ENCODE measurements at places on chromosomes 4 and X.

- no peak for DNase-seq
Observed at GRCh38 chr4:82363896-82364487, 9.8 kb downstream of the HNRNPD start.

DNA sequence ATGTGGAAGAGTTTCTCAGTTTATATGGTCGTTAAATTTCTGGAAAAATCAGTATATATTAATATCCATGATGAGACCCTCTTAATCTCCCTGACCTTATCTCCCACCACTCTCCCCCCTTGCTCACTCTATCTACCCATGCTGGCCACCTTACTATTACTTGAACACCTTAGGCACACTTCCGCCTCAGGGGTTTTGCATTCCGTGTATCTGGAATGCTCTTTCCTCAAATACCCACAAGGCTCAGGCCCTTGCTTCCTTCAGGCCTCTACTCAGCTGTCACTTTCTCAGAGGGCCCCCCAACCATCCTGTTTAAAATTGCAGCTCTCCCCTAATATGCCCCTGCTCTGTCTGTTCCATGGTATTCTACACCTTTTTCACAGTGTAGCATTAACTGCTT lies 1.9 kb downstream of the KANTR start:
- DNase-seq: no peak

- DNase-seq: no peak
Observed at GRCh38 chrX:40249582-40249981, 151.8 kb upstream of the BCOR start.

DNA sequence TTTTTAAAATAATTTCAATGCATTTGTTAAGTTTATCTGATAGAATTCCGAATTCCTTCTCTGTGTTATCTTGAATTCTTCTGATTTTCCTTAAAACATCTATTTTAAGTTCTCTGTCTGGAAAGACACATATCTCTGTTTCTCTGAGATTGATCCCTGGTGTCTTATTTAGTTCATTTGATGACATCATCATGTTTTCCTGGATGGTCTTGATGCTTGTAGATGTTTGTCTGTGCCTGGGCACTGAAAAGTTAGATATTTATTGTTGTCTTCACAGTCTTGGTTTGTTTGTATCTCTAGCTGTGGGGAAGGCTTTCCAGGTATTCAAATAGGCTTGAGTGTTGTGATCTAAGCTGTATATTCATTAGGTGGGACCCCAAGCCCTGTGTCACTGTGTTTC lies 1028.8 kb downstream of the GLUD2 start:
- DNase-seq: no peak

GRCh38 chrX:99371976-99372595 lies 1038.0 kb downstream of the PCDH19 start:
- no peak for DNase-seq

DNA sequence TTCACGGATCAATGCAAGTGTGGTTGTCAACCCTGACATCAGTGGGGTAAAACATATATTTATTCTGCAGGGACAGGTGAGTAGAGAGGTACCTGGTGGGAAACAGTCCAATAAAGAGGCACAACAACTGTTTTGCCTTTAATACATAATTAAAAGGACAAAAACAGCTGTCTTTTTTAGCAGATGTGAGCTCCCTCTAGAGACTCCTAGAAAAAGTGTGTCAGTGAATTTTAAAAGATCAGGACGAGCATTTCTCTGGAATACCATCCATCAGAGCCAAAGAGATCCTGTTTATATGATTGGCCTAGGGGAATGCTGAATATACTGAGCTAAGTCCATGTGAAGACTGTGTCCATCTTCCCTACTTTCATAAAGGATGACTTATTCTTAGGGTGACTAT lies 58.3 kb downstream of the TMEM144 start:
- DNase-seq: no peak

DNA sequence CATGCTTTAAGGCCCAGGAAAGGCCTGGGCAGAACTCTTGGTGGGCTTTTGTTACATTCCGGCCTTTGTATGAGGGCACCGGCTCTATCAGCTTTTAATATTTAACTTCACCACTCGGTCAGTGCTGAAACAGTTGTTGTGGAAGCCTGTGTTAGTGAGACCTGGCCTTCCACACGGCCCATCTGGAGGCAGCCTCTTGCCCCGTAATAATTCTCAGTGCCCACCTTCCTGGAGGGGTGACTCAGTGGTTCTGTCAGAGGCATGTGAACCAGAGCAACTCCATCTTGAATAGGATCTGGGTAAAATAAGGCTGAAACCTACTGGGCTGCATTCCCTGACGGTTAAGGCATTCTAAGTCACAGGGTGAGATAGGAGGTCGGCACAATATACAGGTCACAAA lies 162.0 kb upstream of the STS start:
- no peak for DNase-seq

DNA sequence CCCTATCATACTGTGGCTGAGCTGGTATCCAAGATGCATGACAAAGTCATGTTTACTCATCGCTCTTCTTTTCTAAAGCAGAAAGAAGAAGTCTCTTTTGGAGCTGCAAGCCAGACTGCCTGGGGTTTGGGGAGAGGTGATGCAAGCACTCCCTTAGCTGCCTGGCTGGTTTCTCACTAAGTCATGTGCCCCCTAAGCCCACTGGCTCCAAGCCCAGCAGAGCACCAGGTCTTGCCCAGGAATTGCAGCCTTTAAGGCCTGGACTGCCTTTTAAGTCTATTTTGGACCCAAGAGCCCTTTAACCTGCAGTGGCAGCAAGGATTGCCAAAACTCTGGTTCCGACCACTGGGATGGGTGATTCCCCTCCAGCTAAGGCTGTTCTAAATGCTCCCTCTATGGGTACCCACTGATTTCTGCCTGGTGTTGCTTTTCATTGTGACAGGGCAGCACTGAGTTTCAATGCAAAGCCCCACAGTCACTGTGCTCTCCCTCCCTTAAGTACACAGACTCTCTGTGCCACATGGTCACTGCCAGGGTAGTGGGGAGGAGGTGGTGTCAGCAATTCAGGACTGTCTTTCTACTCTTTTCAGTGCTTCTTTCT lies 548.6 kb downstream of the TLL1 start:
- no peak for DNase-seq

DNA sequence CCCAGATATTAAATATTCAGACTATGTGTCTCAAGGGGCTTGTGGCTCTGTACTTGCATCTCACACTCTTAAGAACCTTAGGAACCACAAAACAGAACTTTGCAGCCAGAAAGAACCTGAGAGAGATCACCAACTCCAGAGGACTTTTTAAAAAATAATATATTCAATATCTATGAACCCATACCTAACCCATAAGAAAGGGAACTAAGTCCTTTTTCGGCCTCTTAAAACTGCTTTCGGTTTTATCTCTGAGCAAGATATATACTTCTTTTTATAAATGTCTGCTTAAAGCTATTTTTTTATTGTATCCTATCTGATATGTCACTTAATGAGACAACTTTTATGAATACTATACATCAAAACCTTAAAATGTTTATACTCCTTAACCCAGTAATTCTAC lies 10.9 kb downstream of the SMARCA1 start:
- no peak for DNase-seq

GRCh38 chr4:98625399-98625798 lies 33.0 kb downstream of the TSPAN5 start:
- no peak for DNase-seq

DNA sequence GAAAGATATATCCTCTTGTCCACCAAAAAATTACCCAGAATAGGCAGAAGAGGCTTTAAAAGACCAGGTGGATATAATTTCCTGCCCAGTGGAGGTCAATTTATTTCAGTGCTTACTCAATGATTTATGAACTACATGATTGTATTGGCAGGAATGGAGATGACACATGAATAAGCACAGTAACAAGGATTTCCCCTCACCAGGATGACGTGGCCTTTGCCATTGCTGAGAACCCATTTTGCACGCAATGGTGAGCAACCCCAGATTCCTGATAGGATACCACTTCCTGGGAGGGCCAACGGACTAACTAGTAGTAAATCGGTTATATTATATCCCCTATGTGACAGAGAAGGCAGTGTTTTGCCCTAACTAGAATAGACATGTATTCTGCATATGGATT lies 11.6 kb upstream of the TTC29 start:
- DNase-seq: peak; percentile 72

DNA sequence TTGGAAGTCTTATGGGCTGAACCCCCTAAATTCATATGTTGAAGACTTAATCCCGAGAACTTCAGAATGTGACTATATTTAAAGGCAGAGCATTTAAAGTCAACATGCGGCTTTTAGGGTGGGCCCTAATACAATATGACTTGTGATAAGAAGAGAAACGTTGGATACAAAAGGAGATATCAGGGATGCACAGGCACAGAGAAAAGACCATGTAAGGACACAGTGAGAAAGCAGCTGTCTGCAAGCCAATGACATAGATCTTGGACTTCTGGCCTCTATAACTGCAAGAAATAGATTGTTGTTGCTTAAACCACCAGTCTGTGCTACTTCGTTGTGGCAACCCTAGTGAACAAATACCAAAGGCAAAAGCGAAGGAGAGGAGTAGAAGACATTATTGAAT lies 42.2 kb downstream of the GABRG1 start:
- no peak for DNase-seq

DNA sequence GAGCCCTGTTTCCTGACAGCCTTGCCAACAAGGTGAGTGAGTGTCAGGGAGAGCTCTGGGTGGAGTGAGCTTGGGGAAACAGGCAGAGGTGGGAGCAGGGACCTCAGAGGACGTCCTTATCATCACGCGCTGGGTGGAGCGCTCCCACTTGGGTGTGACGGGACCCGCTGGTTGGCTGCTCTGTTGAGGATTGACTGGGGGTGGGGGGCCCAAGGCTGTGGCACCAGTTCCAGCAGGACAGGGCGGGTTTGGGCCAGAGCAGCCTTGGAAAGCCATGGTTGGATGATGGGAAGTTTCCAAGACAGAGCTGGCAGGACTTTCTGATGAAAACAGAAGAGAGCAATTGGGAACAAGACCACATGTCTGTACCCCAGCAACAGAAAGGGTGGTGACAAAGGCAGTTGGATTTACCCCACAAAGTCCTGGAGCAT lies 3.0 kb upstream of the PCGF3 start:
- no peak for DNase-seq

DNA sequence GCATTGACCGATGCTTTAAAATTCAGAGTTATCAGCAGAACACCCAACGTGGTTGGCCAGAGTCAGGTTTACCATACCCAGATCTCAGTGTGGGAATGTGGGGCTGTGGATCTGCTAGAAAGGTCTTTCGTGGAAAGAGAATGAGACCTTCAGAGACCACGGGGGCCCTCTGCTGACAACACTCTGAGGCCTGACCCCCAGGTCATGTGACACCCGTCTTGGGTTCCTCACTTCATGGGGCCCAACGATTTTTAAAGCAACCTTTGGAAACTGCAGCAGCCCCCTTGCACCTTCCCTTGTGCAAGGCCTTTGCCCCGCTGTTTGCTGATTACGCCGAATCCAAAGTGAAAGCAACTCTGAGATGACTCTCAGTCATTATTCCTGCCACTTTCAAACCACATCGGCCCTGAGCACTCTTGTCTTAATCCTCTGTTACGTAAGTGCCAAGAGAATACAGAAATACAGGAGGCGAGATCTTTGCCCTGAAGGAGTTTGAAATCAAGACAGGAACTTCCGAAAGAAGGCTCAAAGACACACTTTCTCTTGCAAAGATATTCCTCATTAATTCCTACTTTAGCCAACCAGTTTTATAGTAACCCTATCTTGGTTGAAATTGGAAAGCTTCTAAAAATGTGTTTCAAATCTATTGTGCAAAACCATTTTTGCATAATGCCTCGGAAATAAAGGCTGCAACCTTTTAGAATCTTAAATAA lies 88.3 kb downstream of the EVC2 start:
- no peak for DNase-seq

DNA sequence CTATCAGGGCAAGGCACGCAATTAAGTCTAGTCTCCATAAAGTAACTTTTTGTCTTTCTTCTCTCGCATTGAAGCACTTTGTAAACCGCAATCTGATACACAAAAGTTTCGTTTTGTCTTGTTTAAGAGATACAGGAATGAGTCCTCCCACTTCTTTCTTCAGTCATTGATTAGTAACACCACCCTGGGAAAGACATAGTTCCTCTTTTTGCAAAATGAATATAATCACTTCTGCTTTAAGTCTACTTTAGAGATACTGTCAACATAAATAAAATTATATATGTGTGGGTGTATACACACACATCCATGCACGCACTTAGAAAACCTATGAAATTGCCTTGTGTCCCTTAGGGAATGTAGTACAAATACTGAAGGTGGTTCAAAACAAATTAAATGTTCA lies 11.7 kb downstream of the COQ2 start:
- DNase-seq: no peak

GRCh38 chr4:102608190-102608589 lies 107.0 kb downstream of the NFKB1 start:
- DNase-seq: peak; percentile 5

GRCh38 chr4:118296729-118297128 lies 56.1 kb downstream of the PRSS12 start:
- no peak for DNase-seq

- DNase-seq: peak; percentile 4
Observed at GRCh38 chr4:27908356-27908755, 1047.7 kb downstream of the STIM2 start.

DNA sequence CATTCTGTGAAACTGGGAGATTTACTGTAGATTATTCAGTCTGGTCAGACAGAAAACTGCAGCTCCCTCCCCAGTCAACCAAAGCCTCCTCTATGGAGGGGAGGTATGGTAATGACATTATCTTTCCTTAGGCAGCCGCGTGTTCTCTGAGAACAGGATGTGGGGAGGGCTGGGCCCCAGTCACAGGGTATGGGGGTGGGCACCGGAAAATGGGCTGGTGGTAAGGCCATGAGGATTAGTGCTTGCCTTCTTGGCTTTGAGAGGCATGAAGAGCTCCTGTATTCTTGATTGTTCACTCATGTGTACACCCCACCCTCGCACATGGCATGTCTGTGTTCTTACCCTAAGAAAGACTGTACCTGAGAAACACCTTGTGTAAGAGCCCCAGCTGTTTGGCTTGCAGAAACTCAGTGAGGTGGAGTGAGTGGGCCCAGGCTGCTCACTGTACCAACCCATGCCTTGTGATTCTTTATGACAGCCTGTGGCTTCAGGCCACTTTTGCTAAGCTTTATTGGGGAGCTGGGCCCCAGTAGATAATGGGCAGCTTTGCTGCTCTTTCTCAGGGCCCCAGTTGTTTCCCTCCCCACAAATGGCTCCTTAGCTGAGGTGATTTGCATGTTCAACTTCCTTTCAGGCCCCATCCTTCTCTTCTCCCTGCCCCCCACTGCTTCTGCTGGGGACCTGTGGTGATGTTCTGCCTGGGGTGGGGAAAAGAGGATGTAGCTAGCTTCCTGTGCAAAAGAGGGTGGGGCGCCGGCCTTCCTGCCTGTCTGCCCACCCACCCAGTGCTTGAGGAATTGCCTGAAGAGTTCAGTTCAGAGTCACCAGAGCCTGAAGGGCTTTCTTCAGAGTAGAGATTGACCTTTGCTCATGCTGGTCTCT lies 30.7 kb downstream of the MSN start:
- no peak for DNase-seq

Measured in amniotic stem cell (primary cell).